Activated naive CD4-positive, alpha-beta T cell treated with anti-CD3 and anti-CD28 coated beads, Interleukin-2, amount 50 U/mL, for 72 hours (primary cell): ENCODE measurements at places on chromosomes 12 and 14. TPM values are rescaled to one million over a fixed set of nuclear protein-coding genes. Genes with fewer than 3 reads are reported as not detected.

DNA sequence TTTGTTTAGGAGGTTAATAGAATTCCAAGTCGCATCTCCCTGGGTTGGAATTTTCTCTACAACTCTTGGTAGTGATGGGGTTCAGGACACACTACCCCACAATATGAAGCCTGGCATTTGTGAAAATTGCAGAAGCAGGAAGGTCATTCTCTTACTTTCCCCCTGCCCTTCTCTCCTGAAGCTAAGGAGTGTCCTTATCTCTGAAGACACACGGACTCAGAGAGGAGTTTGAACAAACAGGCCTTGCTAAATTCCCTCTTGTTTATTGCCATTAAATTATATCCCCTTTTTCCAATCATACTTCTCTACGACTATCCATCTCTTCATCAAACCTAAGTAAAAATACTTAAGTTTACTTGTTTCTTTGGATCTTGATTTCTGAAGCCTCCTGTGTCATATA lies 443.0 kb downstream of the RAD51B start:
- no peak for DNase-seq

DNA sequence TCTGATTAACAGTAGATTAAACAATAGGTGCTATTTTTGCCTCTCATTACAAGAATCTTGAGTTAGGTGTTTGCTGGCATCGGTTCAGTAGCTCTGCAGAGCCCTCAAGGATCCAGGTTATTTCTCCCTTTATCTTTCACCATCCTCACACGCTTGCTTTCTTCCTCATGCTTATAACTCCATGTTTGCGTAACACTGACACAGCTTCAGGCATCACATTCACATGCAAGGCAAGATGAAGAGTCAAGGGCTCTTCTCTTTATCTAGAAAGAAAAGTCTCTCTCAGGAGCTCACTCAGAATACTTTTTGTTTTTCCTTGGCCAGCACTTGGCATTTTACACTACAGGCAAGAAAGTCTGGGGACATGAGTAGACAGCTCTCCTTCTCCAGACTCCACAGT lies 24.2 kb upstream of the PTHLH start:
- DNase-seq = no peak

GRCh38 chr12:12511895-12512711 lies 50.6 kb downstream of the DUSP16 start:
- no peak for DNase-seq

- DNase-seq = no peak
These were observed 79.2 kb downstream of the DAD1 start for GRCh38 chr14:22509751-22510300.

GRCh38 chr14:63212776-63213500 lies 8.7 kb downstream of the RHOJ start:
- no peak for DNase-seq

DNA sequence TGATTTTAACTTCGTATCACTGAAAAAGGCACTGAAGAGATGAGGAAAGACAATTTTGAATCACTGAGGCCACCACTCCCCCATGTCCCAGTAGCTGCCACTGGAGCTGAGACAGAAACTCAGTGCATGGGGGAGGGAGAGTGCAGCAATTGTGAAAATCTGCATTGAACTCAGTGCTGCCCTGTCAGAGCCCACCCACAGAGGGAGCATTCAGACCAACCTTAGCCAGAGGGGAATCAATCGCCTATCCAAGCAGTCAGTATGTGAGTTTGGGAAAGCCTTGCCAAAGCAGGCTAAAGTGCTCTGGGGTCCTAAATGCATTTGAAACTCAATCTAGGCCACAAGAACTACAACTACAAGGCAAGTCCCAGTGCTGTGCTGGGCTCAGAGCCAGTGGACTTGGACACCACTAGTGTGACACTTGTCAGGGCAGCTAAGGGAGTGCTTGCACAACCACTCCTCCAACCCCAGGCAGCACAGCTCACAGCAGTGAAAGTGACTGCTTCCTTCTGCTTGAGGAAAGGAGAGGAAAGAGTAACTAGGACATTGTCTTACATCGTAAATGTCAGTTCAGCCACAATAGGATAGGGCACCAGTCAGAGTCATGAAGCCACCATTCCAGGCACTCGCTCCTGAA lies 13.3 kb downstream of the RNASE3 start:
- DNase-seq = no peak

GRCh38 chr12:52675301-52675701 lies 4.9 kb downstream of the KRT1 start:
- no peak for DNase-seq

- no peak for DNase-seq
These were observed 1.6 kb downstream of the MMP14 start for GRCh38 chr14:22837750-22838538.

Gene FIGNL2
- 0.30 TPM for total RNA-seq

Gene RBP5
- total RNA-seq = not detected

Gene AMHR2
- not detected for total RNA-seq

Gene HCAR3
- 0.09 TPM for total RNA-seq
